Activated T-cell treated with anti-CD3 and anti-CD28 coated beads, Interleukin-2, amount 50 U/mL, for 1 hour (primary cell): ENCODE measurements at places on chromosomes 2 and 18.
A peak's percentile ranks its signal among the peaks of the same experiment; 100 is the strongest.

GRCh38 chr18:24369426-24369825 is 28.2 kb downstream of the OSBPL1A start:
- DNase-seq: no peak

GRCh38 chr2:175806570-175806969 is 195.5 kb downstream of the LNPK start:
- no peak for DNase-seq

GRCh38 chr2:26892133-26892532 is 44.2 kb downstream of the DPYSL5 start:
- no peak for DNase-seq

- DNase-seq: no peak
Observed at GRCh38 chr18:79622004-79622403, 57.6 kb upstream of the CTDP1 start.

DNA sequence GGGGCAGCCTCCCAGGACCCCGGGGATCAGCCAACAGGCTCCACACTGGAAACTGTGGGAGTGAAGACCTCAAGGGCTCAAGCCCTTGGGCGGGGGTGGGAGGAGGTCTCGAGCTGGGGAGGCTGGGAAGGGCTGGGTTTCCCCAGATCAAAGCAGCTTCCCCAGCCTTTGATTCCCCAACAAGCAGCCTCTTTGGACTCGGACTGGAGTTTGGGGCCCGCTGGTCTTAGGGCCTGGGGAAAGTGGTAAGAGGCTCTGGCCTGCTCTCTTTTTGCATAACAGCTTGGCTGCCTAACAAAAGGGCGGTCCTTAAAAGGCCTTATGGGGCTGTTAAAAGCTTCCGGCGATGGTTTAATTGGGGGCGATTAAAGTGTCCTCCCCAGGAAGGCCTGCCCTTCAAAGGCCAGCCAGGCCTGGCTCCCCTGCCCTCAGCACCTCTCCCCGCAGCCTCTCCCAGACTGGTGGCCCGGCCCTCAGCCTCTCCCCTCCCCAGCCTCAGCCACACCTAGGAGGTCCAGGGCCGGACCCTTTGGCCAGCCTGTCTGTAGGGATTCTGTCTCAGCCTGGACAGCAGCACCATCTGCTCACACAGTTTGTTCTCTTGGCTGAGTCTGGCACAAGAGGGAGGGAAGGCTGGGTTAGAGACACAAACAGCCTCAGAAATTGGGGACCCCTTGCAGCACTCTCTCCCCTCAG is 39.6 kb downstream of the ZFP36L2 start:
- DNase-seq: no peak

DNA sequence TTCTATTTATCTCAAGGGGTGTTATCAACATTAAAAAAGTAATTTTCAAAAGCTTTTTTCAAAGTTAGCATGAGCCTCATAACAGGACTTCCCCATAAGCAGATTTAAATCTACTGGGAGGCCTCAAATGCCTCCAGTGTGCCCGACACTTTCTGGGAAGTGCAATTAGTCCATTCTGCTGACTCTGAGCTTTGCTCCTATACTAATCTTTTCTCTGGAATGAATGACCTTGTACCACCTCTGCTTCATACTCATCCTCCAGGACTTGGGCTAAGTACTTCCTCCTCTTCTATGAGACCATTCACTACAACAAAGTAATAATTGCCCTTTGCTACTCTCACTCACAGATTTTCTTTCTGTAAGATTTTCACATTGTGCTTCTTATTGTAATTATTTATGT is 111.1 kb downstream of the RIT2 start:
- DNase-seq: no peak

- DNase-seq: no peak
Observed at GRCh38 chr2:908568-908967, 42.1 kb upstream of the SNTG2 start.

- no peak for DNase-seq
Observed at GRCh38 chr2:9238591-9239326, 32.1 kb downstream of the ASAP2 start.

GRCh38 chr2:236093134-236093533 is 75.1 kb downstream of the GBX2 start:
- no peak for DNase-seq

- DNase-seq: peak; percentile 54
Observed at GRCh38 chr2:18387441-18388206, 172.8 kb downstream of the RDH14 start.

DNA sequence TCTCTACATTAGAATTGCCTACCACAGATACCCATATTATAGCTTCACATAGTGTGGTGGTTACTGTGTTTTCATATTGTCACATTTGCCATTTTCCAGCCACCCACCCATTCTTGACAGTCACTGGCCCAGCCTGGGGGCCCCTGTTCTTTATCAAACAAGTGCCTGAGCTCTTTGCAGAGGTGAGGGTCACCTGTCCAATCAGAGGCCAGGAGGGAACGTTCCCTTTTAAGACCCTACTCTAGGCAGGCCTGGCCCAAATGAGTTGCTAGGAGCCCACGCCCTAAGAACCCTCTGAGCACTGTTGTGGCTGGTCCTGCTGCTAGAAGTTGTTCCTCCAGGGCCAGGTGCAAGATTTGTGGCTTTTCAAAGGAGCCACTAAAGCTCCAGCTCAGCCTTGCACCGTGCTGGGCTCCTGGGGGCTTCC is 5.2 kb downstream of the IL37 start:
- no peak for DNase-seq

- no peak for DNase-seq
Observed at GRCh38 chr2:11546072-11546471, 12.2 kb downstream of the GREB1 start.

DNA sequence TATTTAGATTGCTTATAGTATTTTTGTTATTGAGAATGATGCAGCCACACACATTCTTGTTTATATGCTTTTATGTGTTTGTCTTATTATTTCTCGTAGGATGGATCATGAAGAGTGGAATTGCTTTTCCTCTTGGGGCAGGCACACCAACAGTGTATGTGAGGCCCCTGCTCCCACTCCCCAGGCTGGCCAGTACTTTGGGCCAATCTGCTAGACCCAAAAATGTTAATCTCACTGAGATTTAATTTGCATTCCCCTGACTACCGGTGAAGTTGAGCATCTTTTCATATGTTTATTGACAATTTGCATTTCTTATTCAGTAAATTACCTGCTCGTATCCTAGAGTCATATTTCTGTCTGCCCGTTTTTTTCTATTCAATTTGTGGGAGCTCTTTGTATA is 4.7 kb upstream of the MYCN start:
- no peak for DNase-seq

DNA sequence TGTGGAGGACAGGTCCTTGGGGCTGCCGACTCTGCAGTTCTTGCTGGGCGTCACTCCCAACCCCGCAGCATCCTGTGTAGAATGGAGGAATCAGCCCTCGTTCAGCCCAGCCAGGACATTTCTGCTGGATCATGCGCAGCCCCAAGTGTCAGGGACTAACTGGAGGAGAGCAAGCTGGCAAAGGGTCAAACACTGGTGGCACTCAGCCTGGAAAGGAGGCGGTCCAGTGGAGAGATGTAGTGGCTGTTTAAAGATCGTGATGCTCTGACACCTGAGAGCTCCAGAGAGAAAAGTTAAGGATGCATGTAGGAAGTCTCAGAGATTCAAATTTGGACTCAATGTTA is 63.6 kb upstream of the SH3RF3 start:
- DNase-seq: no peak

DNA sequence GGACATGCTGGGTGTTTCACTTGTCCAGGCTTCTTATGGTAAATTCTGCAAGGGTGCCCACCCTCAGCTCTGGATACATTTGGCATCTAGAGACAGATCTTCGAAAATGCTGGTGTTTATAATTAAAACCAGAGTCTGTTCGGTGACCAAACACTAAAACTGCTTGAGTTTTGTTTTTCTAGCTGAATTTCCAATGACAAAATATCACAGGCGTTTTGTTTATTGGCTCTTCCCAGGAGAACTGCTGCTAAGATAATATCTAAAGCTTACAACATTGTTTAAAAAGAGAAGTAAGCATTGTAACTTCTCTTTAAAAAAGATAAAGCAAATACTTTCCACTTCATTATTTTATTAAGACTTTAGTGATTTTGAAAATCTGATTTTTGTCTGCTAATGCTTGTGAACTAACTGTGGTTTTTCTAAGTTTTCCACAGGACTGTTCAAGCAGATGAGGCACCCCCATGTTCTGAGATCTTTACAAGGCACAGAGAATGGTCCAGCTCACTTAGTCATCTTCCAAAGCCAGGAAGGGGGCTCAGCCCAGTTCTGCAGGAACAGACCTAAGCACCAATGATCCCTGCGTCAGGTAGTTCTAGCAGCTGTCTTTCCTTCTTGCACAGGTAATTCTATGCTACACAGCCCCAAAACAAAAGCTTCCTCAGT is 94.8 kb upstream of the LTBP1 start:
- no peak for DNase-seq
